ENCODE measurements at places on chromosomes 2 and 18.

DNA sequence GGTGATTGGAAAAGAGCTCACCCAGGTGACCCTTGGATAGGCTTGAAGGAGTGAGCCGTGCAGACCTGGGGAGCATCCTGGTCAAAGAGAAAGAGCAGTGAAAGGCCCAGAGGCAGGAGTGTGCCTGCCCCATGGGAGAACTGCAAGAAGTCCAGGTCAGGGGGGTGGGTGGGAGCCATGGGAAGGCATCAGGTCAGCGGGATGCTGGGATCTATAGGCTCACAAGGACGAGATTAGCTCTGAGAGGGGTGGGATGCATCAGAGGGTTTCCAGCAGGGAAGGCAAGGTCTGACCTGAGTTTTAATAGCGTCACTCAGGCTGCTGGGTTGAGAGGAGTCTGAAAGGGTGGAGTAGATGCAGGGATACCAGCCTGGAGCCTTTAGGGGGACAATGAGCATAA, 158.6 kb downstream of the SMAD7 start:
- no peak for DNase-seq

DNA sequence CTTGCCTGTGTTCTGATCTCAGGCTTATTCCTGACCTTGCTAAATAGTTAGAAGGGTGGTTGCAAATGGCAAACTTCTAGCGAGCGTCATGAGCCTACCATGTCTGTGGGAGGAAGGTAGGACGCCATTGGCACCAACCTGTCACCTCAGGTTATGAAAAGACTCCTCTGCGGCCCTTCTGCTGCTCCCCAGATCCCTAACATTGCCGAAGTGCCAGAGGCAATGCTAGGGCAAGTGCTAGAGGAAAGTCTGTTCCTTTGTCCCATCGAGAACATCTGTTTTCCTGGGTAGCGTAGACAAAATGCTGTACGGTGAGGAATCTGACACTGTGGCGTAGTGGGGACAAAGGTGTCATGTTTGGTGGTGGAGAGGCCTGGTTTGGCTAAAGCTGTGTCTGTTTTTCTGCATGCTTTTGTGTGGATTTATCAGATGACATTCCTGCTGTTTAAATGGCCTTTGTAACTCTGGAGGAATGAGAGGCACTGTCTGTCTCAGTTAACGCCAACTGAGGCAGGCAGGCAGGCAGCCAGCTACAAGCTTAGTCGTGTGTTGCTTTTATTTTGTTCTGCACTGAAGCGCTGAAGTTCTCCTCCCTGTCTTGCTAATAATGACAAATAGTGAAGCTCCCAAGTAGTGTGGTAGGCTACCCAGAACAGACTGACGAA, 94.1 kb downstream of the PRPF40A start:
- no peak for DNase-seq

GRCh38 chr18:78984941-78985784, 5.5 kb downstream of the SALL3 start:
- DNase-seq, result no peak

DNA sequence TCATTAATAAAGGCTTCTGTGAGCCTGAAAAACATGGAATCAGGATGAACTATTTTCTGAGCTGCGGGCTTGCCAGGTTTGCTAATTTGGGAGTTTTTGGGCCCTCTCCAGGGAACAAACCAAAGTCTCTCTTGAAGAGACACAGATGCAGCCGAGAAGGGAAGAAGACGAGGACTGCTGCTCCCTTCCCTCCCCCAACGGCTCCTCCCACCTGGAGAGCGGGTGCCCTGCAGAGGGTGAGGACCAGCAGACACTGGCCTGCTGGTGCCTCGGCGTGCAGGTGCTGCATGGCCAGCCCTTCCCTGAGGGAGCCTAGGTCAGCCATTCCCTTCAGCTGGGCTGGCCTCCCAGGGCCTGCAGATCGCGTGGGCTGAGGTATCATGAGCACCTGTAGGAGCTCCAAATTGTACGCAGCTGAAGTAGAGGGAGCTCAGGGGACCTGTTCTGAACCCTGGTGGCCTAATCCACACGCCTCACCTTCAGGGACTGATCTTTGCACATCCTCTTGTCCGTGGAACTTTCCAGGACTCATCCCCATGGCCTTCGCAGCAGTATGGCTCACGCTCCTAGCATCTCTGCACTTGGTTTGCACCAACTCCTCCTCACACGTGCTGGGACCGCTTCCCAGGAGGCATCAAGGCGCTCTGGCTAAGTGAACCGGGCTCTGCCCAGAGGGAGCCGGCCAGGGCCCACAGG, 19.5 kb downstream of the EMX1 start:
- no peak for DNase-seq

- DNase-seq, result no peak
Observed at GRCh38 chr18:43049021-43049420, 66.5 kb downstream of the RIT2 start.
